Myocyte (in vitro differentiated cells): ENCODE measurements at places on chromosomes 4 and X. TPM values are rescaled to one million over a fixed set of nuclear protein-coding genes. Genes with fewer than 3 reads are reported as not detected.

DCHS2 gene
- 0.03 and 0.05 TPM in 2 replicates for total RNA-seq

MAGEA1 gene
- total RNA-seq, result not detected in 2 replicates

NKX6-1 gene
- total RNA-seq, result 0.94 and 1.6 TPM in 2 replicates

PARM1 gene
- total RNA-seq, result 1.3 and 2.3 TPM in 2 replicates

RAB40A gene
- total RNA-seq, result 0.26 and 0.32 TPM in 2 replicates

BEX1 gene
- total RNA-seq, result 1.3 and 1.7 TPM in 2 replicates

ARMCX1 gene
- total RNA-seq, result 101 and 135 TPM in 2 replicates

FRG2 gene
- not detected in 2 replicates for total RNA-seq

ADGRL3 gene
- 0.08 and 0.62 TPM in 2 replicates for total RNA-seq

LRCH2 gene
- total RNA-seq, result not detected in 2 replicates

PAK3 gene
- total RNA-seq, result not detected in 2 replicates

PDLIM3 gene
- total RNA-seq, result 2,950 and 5,295 TPM in 2 replicates

GABRQ gene
- not detected in 2 replicates for total RNA-seq
